NCI-H1092 (cell line): ENCODE measurements at places on chromosomes 3 and 15.

DNA sequence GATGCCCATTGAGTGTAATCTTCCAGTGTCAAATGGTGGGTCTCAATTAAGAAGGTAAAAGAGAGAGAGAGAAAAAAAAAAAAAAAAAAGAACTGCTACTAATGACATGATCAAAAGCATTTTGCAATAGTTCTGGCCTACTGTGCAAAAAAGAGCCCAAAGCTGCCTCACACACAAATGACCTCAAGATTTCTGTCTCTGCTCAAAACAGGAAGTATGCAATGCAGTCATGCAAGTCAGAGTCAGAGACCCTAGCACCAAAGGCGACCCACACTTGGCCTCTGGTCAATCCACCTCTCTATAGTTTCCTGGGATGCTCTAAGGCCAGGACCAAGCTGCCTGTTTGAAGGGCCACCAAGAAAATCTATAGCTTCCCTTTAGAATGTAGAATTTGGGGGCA is 323.5 kb downstream of the VPS13C start:
- DNase-seq, result no peak

GRCh38 chr3:128610451-128611070 is 40.1 kb downstream of the RPN1 start:
- no peak for DNase-seq

DNA sequence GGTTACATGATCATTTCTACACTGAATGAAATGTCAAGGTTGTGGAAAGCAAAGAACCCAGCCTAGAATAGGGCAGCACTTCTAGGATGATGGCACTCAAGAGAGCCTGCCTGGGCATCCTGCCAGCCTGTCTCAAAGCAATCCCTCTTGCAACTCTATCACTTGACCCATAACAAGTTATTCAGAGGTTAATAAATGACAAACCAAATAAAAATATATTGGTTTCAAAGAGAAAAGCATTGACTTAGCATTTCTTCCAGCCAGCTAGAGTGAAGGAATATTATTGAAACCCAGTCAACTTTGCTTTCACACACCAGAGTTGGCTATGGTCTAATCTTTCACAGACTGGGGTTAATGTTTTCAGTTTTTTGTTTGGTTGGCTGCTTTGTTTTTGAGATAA is 214.6 kb upstream of the UBE2E2 start:
- DNase-seq, result peak; percentile 2

- no peak for DNase-seq
These were observed 17.8 kb upstream of the ZNF774 start for GRCh38 chr15:90334304-90334731.

GRCh38 chr3:184551103-184551502 is 10.5 kb upstream of the EPHB3 start:
- DNase-seq, result no peak
